ENCODE measurements at places on chromosomes 11 and 22.

GRCh38 chr22:47739291-47740015 lies 977.0 kb downstream of the TBC1D22A start:
- DNase-seq: no peak

- DNase-seq: peak; percentile 28
Observed at GRCh38 chr11:108881131-108881530, 216.3 kb downstream of the DDX10 start.

DNA sequence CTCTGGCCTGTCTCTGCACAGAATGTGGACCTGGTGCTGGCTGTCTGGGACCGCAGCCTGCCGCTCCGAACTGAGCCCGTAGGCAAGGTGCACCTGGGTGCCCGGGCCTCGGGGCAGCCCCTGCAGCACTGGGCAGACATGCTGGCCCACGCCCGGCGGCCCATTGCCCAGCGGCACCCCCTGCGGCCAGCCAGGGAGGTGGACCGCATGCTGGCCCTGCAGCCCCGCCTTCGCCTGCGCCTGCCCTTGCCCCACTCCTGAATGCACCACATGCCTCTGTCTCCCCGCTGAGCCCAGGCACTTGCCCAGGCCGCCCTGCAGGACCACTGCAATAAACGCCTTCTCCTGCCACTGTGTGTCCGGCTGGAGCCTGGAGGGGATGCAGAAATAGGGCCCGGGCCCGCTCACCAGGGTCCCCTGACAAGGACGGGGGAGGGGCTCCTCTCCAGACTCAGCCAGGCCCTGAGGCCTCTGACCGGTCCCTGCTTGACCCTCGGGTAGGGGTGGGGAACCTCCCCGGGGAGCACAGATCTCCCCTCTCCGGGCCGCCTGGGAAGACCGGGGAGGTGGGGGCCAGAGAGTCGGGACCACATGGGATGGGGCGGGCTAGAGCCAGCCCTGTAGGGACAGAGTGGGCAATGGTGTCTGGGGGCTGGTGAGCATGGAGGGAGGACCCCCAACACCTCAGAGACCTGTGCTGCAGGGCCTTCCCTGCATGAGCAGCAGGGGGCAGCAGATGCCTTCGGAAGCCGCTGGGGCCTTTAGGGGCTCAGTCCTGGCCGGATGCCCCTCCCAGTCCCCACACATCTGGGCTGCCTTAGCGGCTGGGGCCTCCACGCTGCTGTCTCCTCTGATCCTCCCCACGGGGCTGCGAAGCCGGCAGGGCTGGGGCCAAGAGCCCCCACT lies 1.4 kb upstream of the TNNI2 start:
- DNase-seq: peak; percentile 53

GRCh38 chr11:66126064-66126463 lies 56.0 kb downstream of the PACS1 start:
- DNase-seq: no peak

- no peak for DNase-seq
Observed at GRCh38 chr11:14012846-14013245, 50.3 kb downstream of the SPON1 start.

GRCh38 chr22:40976866-40977700 lies 25.9 kb downstream of the RBX1 start:
- no peak for DNase-seq

GRCh38 chr11:35160902-35161597 lies 22.1 kb downstream of the CD44 start:
- DNase-seq: peak; percentile 86

All from NCI-H524 (cell line).